ENCODE measurements at places on chromosomes 7 and 10.

- peak; percentile 53 for DNase-seq
These were observed 493.4 kb downstream of the TNS3 start for GRCh38 chr7:47088329-47089067.

GRCh38 chr10:71746344-71747037, 26.8 kb downstream of the VSIR start:
- DNase-seq = no peak

DNA sequence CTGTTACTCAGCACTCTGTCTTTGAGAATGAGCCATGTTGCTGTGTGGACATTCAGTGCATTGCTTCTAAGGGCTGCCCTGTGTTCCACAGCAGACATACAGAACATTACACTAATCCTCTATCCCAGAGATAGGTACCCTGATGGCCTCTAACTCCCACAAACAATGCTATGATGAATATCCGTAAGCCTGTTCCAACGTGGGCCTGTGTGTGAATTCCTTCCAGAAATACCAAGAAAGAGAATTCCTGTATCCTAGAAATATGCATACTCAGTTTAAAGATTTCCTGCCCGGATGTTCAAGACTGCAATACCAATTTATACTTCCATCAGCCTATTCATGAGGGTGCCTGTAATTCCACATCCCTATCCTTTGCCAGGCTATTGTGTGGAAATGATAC, 21.3 kb upstream of the ST8SIA6 start:
- no peak for DNase-seq

DNA sequence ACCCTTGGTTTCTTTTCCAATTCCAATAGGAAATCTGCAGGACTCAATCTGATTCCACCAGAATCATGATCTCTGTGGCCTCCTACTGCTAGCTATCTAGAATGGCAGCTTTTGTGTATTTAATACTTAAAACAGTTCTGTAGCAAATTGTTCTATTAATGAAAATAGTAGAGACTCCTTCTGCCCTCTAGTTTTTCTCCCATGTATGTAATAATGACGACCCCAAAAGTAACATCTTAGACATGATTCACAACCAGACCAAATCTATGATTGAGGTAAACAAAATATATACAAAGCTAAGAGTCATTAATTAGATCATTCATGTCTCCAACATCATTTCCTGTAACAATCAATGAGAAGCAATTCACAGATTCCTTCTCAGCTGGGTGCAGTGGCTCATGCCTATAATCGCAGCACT, 259.1 kb upstream of the MKLN1 start:
- DNase-seq = no peak

- no peak for DNase-seq
These were observed 335.2 kb upstream of the ZNF32 start for GRCh38 chr10:43983856-43984271.

Measured in NCI-H1105 (cell line).